ENCODE measurements at places on chromosomes 6 and 20. TPM values are rescaled to one million over a fixed set of nuclear protein-coding genes. Genes with fewer than 3 reads are reported as not detected.

- DNase-seq: no peak
Observed at GRCh38 chr6:42693725-42694323, 28.6 kb downstream of the PRPH2 start.

DNA sequence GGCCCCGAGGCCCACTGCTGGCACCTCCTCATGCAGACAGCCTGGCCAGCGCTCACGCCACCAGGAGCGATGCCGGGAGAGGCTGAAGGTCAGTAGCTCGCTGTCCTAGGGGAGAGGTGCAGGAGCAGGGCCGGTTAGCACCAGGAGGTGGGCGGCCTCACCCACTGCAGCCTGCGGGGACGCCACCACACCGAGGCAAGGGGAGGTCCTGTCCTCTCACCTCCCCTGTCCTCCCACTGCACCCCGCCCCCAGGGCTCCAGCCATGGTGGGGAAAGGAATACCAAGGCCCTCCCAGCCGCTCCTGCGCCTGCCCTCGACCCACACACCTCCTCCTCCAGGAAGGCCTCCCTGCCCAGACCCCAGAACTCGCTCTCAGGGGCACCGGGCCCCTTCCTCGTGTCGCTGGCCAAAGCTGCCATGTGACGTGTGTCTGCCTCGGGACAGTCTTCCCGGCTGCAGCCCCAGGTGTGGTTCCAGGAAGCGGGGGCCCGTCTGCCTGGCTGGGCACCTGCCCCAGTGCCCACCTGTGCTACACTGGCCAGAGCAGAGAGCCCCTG is 6.5 kb downstream of the NKAIN4 start:
- DNase-seq: no peak

DNA sequence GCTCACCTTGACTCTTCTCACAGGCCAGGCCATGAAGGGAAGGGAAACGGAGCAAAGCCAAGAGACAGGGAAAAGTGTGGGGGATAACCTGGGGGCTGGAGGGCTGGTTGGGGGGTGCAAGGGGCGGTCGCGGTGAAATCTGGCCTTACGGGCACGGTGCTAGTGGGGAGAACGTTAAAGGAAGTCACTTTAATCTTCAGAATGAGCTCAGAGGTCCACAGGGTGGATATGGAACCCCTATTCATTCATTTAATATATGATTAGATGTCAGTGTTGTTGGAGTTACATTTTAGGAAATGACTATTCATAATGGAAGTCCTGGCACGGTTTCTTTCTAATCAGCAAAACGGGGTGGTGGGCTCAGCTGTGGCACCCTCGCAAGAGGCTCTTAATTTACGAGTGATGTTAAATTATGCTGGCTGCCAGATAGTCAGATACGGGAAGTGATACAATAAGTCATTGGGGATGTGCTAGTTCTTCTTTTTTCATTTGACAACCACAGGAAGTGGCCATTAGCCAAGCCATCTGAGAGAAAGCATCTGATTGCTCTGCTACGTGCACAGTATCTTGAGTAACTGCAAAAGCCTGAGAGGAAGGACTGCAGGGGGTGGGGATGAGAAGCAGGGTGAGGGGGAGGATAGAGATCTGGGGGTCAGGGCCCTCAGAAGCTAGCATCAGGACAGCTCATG is 253.0 kb downstream of the QKI start:
- no peak for DNase-seq

DNA sequence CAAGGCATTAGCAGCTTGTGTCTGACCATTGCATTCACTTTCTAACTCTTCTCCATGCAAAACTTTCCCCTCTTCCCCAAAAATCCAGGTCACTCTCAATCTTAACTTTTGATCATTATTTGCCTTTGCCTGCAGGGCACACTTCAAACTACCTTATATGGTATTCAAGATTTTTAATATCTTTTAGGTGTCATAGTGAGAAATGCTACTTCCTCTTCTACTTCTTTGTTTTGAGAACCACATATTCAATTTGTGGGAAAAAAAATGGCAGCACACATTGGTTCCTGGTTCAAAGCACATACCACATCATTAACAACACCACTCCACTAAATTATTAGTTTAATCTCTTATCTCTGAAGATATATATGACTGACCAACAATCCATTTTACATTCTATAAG is 1267.0 kb upstream of the CITED2 start:
- DNase-seq: no peak

GRCh38 chr6:123533862-123534648 is 102.7 kb downstream of the TRDN start:
- no peak for DNase-seq

UBD gene
- 4.2 TPM for polyA plus RNA-seq

- DNase-seq: no peak
Observed at GRCh38 chr6:156880913-156881312, 103.7 kb downstream of the ARID1B start.

- DNase-seq: no peak
Observed at GRCh38 chr20:19918965-19919329, 98.2 kb upstream of the NAA20 start.

DNA sequence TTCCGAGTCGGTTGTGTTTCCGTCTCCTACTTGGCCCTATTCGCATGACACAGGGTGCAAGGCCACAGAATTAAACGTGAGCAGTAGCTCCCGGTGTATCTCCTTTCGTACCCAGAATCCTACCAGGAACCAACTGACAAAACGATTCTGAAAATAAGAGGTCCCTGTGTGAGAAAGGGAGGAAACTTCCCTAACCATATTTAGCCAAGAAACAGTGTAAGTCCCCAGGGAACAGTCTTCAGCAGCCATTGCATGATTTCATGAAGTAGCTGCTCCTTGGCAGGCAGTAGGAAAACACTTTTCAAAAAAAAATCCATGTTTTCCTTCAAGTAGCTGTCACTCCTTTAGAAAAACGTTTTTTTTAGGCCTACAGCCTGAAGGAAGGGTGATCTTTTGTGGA is 46.9 kb downstream of the PDE10A start:
- no peak for DNase-seq

POU5F1 gene
- polyA plus RNA-seq: 0.25 TPM

DNA sequence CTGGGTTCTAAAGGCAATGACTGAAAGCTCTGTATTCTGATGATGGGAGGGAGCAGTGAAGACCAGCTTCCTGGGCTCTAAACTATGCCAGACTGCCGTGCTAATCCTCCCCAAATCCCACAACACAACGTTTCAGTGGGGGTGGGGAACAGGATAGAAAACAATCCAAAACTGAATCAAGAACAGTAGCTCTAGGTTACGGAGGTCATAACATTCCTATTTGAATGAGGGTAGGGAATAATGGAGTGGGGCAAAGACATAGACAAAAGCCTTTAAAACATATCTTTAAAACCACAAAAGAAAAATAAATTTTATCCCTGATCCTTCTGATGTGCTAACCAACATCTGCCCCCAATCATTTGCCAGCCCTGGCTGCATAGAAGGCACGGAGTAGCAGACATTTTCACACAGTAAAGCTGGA is 7.8 kb downstream of the USP49 start:
- DNase-seq: no peak

PHACTR1 gene
- 0.79 TPM for polyA plus RNA-seq

DNAH8 gene
- 0.02 TPM for polyA plus RNA-seq

GRCh38 chr6:133704371-133704770 is 184.5 kb upstream of the TCF21 start:
- no peak for DNase-seq

MCCD1 gene
- polyA plus RNA-seq: not detected
